Left renal cortex interstitium (tissue), 4 donors: ENCODE measurements at places on chromosomes 7 and 10.
A peak's percentile ranks its signal among the peaks of the same experiment; 100 is the strongest.

- no peak for DNase-seq
Measured at GRCh38 chr10:53357587-53357986, 585.0 kb upstream of the MBL2 start.

GRCh38 chr7:23530405-23530804 lies 1.4 kb downstream of the TRA2A start:
- DNase-seq, result peak; percentile 67

GRCh38 chr7:116242178-116242577 lies 31.8 kb downstream of the TES start:
- no peak for DNase-seq

DNA sequence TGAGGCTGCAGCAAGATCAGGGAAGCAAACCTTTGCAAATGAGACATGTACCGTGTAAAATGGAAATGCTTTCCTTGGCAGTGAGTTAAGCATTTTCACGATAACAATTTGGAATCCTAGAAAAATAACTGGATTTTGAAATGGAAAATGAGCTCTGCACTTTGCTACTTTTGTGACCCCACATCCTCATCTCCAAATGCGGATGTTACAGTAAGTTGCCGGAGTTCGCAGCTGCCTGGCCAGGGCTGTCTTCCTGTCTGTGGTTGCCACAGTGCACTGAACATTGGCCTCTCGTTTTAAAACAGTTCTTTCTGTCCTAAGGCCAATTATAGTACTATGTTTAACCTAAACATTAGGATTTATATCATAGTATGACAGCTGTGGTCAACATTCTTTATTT lies 136.2 kb upstream of the FZD8 start:
- DNase-seq, result no peak
